ENCODE measurements at places on chromosomes 2 and 18.

DNA sequence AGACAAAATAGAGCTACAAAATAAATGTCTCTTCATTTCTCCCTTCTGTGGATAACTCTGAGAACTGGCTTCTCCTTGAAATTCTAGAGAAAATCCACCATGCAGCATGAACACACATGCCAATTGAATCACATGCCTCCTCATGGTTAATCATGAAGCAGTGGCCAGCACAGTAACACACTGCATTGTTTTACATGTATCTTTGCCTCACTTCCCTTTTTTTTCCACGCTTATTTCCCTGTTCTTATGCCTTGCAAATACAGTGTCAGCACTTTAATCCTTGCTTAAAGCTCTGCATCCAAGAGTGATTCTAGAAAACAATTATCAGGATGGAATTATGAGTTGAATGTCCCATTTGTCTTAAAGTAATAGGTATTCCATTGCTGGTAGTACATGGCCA, 50.3 kb upstream of the ZBTB7C start:
- no peak for DNase-seq

GRCh38 chr2:9095690-9096089, 92.2 kb upstream of the MBOAT2 start:
- no peak for DNase-seq

DNA sequence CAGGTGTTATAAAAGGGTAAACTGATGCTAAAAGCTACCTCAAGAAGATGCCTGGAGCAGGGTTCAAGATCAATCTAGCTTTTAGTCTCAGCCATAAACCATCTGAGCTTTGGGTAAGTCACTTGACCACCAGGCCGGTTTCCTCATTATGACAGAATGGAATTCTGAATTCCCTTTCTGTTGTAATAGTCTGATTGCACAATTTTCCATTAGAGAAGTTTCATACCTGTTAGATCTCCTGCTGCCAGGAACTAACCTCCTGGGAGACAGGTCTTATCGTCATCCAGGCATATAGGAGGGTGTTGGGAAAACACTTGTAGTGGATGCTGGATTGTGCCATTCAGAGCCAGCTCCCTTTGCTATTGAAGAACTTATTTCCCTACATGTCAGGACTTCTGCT, 272.5 kb downstream of the TDRD15 start:
- no peak for DNase-seq

- no peak for DNase-seq
These were observed 137.9 kb downstream of the KLHL29 start for GRCh38 chr2:23522726-23523372.

DNA sequence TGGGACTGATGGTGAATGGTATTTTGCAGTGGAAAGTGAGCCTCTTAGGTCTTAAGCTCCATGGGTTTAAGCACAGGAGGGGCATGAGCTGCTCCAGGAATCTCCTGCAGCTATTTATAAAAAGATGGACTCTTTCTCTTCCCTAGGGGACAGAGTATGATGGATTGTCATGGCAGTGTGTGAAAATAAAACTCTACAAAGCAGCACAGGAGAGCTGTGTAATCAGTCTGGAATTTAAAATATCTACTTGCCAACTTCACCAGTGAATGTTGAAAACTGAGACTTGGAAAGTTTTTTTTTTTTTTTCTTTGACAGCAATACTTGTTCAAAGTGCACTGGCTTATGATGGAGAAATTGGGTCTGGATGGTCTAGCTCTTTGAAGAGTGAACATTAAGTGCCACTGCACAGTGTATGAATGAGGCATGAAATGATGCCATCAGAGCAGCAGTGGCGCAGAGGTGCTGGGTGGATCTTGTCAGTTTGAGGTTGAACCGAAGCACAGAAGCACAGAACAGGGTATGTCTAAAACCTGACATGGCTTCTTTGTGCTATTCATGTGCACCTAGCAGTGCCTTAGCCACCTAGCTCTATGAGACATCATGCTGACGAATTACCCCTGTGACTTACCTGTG, 245.4 kb downstream of the PTPRM start:
- no peak for DNase-seq

GRCh38 chr2:142877216-142877838, at the start of gene KYNU:
Gene KYNU, plus strand, starts transcription at chr2:142877664. Its CDS starts 7,704 bp downstream, at chr2:142885368.
- DNase-seq: no peak

GRCh38 chr18:39698436-39698835, 2132.8 kb upstream of the CELF4 start:
- DNase-seq: no peak

DNA sequence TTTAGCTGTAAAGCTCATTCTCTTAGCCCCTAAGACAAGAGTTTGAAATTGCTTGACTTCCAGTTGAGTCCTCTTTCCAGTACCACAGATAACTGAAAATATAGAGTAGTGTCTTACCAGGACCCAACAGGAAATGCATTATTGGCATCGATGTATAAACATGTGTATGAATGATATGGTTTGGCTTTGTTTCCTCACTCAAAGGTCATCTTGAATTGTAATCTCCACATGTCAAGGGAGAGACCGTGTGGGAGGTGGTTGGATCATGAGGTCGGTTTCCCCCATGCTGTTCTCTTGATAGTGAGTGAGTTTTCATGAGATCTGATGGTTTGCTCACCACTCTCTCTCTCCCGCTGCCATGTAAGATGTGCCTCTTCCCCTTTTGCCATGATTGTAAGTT, 745.0 kb downstream of the TMEM182 start:
- no peak for DNase-seq

DNA sequence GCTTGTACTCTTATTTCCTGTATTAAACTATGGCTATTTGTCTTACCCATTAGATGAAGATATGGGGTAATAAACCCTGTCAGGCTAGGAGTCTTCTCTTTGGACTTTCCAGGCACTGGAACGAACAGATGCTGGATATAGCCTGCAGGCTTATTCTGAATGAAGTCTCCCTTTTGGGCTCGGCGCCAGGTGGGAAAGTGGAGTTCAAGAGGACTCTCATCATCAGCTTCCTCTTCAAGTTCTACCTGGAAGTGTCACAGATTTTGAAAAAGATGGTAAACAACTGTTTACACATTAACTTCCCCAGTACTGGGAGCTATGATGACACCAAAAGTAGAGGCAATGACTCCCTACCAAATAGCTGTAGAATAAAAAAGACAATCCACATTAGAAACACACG, 27.9 kb downstream of the AOX1 start:
- no peak for DNase-seq

GRCh38 chr2:144230033-144230432, 289.9 kb downstream of the ZEB2 start:
- DNase-seq: no peak

GRCh38 chr2:65525616-65526231, 93.3 kb upstream of the SPRED2 start:
- DNase-seq: no peak

- DNase-seq: no peak
These were observed at the start of gene COL3A1 for GRCh38 chr2:188974164-188974563. Gene COL3A1, plus strand, starts transcription at chr2:188974373. Its CDS starts 117 bp downstream, at chr2:188974490.

DNA sequence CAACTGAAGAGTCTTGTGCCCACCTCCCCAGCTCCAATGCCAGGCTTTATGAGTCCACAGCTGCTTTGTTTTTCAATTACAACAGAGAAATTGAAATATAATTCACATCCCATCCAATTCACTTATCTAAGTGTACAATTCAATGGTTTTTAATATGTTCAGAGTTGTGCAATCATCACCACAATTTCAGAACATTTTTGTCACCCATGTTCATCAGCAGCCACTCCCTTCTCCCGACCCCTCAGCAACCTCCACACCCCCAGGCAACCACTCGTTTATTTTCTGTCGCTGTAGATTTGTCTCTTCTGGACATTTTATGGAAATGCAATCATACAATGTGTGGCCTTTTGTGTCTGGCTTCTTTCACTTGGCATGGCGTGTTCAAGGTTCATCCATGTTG, 23.3 kb downstream of the INHBB start:
- DNase-seq: no peak

- no peak for DNase-seq
These were observed 202.7 kb downstream of the CLIP4 start for GRCh38 chr2:29317801-29318485.

DNA sequence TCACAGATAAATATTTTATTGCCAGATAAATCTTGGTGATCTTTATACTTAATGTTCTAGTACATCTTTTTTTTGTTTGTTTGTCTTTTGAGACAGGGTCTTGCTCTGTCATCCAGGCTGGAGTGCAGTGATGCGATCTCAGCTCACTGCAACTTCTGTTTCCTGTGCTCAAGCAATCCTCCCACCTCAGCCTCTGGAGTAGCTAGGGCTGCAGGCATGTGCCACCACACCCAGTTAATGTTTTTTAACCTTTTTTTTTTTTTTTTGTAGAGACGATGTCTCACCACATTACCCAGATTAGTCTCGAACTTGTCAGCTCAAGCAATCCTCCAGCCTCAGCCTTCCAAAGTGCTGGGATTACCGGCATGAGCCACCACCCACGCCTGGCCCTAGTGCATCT, 9.1 kb upstream of the C1GALT1C1L start:
- no peak for DNase-seq

DNA sequence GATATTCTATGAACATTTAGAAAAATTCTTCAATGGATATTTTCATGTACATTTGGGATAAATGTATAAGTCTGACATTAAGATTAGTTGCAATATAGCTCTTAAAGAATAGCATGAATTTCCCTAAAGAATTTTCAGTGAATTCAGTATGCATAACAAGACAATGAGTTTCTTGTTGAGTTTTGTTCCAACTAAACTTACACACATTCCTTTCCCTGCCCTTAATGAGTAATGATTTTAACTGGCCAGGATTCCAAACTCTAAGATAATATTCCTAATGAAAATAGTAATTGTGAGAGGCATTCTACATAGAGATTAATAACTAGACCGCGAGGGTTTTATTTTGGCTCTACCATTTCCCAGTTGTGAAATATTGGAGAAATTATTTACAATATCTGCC, 390.3 kb upstream of the GALNT5 start:
- no peak for DNase-seq

DNA sequence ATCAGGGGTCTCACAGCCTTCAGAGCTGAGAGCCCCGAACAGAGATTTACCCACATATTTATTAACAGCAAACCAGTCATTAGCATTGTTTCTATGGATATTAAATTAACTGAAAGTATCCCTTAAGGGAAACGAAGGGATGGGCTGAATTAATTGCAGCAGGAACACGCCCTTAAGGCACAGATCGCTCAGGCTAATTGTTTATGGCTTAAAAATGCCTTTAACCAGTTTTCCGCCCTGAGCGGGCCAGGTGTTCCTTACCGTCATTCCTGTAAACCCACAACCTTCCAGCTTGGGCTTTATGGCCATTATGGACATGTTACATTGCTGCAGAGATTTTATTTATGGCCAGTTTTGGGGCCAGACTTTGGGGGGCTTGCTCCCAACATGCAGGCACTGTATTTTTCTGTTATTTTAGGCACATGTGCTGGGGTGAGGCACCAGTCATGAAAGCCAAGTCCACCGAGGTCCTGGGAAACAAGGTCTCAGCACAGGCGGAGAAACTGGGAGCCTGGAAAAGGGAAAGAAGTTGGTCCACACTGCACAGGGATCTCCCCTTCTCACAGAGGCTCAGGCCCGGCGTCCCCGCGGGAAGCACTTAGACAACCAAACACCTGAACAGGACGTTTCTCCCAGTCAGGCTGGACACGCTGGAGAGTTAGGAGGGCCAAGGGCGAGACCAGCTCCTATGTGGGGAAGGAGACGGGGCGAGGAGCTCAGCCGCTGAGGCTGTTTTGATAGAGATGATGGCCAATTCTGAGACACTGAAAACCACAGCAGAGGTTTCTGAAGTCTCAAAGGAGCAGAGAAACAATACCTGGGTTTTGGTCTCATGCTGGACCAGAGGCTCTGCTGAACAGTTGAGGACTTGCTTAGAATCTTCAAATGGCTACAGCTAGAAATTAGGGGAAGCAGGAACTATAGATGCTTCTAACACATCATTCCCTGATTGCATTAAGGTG, 86.7 kb downstream of the TMEM18 start:
- no peak for DNase-seq

Measured in stimulated activated naive CD4-positive, alpha-beta T cell (primary cell).